ENCODE measurements at places on chromosomes 1 and 21. TPM values are rescaled to one million over a fixed set of nuclear protein-coding genes. Genes with fewer than 3 reads are reported as not detected.
A peak's percentile ranks its signal among the peaks of the same experiment; 100 is the strongest.

DNA sequence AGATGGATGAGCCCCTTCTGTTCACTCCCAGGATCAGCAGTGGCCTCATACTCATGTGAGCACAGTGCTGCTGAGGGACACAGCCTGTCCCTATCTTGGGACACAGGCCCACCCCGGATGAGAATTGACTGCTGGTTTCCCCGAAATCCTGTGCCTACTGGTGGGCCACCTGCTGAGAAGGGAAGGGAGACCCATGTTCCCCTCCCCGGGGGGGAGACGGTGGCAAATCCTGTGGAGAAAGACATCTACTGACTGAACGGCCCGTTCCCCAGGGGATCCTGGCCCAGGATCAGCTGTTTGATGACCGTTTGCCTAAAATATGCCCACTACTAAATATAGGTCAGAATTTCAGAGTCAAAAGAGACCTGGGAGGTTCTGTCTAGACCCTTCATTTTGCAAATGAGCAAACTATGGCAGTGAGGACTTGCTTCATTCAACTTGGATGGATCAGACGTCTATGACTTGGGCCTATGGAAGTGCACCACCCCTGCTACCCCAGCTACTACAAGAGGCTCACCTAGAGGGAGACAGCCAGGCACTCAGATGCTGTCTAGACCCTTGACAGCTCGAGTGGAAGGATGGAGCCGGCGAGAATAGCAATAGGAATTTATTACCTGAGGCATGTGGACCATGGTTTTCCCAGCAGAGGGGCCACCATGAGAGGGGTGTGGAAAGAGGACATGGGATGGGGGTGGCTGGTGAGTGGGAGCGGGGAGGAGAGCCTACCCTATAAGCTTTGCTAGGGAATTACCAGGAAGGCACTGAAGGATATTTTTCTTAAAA is 15.6 kb upstream of the THEMIS2 start:
- DNase-seq, result no peak

GRCh38 chr1:229406798-229407197 is 27.1 kb downstream of the ACTA1 start:
- DNase-seq, result peak; percentile 14

DNA sequence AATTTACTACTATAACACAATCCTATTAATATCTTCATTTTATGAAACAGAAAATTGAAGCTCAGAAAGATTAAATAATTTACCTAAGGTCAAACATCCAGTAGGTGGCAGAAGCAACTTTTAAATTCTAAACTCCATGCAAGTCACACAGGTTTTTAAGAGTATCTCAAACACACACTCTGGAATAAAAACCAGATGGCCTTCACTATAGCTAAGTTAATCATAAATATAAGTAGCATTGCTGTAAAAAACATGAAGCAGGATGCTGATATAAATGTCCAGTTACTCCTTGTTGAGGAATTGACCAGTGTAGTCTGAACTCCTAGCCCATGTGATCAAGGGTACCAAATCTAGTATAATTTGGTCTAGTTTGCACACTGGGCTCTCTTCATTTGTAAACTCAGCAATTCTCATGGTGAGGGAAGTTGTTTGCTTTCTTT is 9.4 kb upstream of the FMO3 start:
- DNase-seq, result peak; percentile 88

MNDA gene
- total RNA-seq, result 15.9 TPM

DNA sequence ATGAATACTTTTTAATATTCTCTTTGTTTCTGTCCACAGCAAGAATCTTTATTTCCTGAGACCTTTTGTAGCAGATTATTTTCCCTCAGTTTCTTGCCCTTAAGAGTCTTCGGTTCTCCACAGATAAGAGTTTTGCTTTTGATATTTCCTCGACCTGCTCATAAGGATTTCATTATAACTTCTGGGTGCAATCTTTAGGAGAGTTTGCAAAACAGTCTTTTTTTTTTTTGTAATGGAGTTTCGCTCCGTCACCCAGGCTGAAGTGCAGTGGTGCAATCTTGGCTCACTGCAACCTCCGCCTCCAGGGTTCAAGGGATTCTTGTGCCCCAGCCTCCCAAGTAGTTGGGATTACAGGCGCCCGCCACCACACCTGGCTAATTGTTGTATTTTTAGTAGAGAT is 10.1 kb upstream of the UBE4B start:
- DNase-seq, result no peak

FGR gene
- total RNA-seq, result 0.96 TPM

- DNase-seq, result peak; percentile 97
Observed at GRCh38 chr1:205930799-205931281, 12.4 kb downstream of the SLC26A9 start.

LCE2A gene
- not detected for total RNA-seq

RGS1 gene
- total RNA-seq, result 84.7 TPM

DNA sequence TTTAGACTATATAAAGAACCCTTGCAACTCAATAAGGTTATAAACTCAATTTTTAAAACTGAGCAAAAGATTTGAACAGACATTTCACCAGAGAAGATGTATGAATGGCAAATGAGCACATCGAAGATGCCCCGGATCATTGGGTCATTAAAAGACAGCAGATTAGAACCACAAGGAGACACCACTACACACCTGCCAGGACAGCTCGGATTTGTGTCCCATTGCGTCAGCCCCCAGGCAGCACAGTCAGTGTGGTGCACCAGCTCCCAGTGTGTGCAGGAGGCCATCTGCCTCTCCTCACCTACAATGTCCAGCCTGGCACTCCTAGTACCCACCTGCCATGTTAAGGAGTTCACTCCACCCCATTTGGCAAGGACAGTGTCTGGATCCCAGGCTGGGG is 61.1 kb upstream of the LRP8 start:
- DNase-seq, result no peak

B3GALT5 gene
- total RNA-seq, result 1.2 TPM
